BJ (cell line): ENCODE measurements at places on chromosomes 6 and 20.
A peak's percentile ranks its signal among the peaks of the same experiment; 100 is the strongest.

GRCh38 chr20:19407736-19408135, 195.3 kb downstream of the SLC24A3 start:
- DNase-seq = peak; percentile 46

DNA sequence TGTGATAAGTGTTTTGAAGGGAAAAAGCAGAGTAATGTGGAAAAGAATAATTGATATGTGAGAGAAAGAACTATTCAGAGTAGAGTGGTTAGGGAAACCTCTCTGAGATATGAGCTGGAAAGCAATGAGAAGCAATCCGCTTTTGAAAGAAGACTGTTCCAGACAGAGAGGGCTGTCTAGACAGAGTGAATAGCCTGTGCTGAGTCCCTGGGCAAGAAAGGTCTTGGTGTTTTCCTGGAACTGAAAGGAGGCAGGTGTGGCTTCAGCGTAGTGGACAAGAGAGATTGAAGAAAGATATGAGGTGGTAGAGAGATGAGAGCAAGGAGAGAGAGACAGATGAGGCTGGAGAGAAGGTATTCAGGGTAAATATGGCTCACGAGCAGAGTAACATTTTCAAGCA, 190.8 kb downstream of the UBE3D start:
- no peak for DNase-seq

- no peak for DNase-seq
These were observed 305.4 kb downstream of the FARS2 start for GRCh38 chr6:5566718-5567117.

- no peak for DNase-seq
These were observed 38.2 kb downstream of the OR2B2 start for GRCh38 chr6:27874016-27874415.

GRCh38 chr6:84763886-84764331, 489 bp downstream of the TBX18 start:
- no peak for DNase-seq

DNA sequence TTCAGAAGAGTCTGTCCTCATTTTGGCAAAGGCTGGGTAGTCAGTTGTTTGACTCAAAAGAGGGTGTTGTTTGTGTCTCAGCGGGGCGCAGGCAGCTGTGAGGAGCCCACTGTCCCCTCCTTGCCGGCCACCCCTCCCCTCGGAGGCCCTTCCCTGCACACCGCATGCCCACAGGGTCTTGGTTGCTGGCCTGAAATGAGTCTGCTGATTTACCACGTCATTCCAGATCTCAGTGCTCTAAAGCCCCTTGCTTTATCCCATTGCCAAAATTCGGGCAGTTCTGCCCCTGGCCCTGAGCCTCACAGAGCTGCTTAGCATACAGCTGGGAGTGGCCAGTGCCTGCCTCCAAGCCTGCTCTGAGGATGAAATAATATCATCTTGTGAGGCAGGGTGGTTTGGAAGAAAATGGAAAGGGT, 220.7 kb downstream of the UST start:
- no peak for DNase-seq

- DNase-seq = no peak
These were observed 364.9 kb downstream of the GRIK2 start for GRCh38 chr6:101758368-101758767.
